Activated naive CD8-positive, alpha-beta T cell treated with anti-CD3 and anti-CD28 coated beads, Interleukin-2, amount 50 U/mL, for 16 hours (primary cell): ENCODE measurements at places on chromosomes 1 and 21.

- no peak for DNase-seq
Observed at GRCh38 chr21:42527127-42527488, 13.5 kb downstream of the SLC37A1 start.

- DNase-seq, result no peak
Observed at GRCh38 chr21:44462834-44463200, 7.5 kb downstream of the LRRC3 start.

- DNase-seq, result no peak
Observed at GRCh38 chr1:181608948-181609347, 125.6 kb downstream of the CACNA1E start.

GRCh38 chr1:83813576-83813975 is 185.4 kb downstream of the TTLL7 start:
- DNase-seq, result no peak

DNA sequence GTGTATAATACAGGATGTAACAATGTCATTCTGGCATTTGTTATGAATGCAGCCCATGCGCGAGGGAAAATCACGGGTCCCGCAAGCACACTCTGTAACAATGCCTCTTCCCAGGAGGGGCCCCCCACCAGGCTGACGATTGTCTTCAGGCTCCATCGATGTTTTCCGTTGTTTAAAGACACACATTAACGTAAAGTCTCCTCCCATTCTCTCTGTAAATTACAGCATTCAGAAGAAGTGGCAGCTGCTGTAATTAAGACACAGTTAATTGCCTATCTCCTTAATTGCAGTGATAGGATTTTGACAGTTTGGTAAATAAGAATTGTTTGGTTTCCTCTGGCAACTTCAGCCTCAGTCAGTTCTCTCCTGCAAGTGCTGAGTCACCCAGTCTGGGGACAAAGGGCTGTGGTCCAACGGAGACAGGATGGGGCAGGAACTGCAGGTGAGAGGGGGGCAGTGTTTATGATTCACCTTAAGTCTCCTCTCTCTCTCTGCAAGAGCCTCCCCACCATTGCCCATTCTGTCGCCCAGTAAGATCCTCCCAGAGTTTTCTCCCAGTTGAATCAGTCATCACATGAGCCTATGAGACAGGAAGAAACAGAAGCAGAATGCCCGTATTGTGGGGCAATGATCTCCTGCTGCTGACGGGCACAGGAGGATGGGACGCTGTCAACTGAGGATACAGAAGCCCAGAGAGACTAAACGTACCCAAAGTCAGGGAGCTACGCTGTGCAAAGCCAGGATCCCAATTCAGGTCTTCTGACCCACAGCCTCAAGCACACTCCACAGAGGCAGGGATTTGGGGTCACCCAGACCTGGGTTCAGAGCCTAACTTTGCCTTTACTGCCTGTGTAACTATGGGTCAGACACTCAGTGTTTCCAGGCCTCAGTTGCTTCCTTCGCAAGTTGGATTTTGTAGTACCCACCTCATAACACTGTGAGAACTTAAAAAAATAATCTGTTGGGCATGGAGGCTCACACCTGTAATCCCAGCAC is 110.0 kb downstream of the ADSS2 start:
- no peak for DNase-seq

DNA sequence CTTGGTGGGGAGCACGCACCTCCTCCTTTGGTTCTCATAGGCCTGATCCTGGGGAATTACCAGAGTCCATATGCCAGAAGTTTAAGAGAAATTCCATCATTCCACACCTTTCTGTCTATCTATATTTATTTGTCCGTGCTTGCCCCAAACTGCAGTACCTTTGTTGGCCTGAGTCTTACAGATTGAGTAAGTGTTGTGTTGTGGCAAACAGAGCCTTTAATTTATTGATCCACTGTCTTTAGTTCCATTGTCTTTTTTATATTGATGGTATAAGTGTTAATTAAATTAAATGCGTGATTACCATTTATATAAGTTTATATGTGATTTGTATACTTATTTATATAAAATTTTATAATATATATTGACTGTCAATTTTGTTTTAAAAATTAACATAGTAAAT is 4.9 kb downstream of the SH3BGR start:
- DNase-seq, result no peak

- DNase-seq, result no peak
Observed at GRCh38 chr1:180275726-180276125, 45.7 kb downstream of the LHX4 start.
